ENCODE measurements at places on chromosomes 16 and 17.

- no peak for DNase-seq
Measured at GRCh38 chr17:48294020-48294805, 135.8 kb downstream of the SKAP1 start.

- no peak for DNase-seq
Measured at GRCh38 chr16:30567991-30568638, 3.4 kb downstream of the ZNF688 start.

DNA sequence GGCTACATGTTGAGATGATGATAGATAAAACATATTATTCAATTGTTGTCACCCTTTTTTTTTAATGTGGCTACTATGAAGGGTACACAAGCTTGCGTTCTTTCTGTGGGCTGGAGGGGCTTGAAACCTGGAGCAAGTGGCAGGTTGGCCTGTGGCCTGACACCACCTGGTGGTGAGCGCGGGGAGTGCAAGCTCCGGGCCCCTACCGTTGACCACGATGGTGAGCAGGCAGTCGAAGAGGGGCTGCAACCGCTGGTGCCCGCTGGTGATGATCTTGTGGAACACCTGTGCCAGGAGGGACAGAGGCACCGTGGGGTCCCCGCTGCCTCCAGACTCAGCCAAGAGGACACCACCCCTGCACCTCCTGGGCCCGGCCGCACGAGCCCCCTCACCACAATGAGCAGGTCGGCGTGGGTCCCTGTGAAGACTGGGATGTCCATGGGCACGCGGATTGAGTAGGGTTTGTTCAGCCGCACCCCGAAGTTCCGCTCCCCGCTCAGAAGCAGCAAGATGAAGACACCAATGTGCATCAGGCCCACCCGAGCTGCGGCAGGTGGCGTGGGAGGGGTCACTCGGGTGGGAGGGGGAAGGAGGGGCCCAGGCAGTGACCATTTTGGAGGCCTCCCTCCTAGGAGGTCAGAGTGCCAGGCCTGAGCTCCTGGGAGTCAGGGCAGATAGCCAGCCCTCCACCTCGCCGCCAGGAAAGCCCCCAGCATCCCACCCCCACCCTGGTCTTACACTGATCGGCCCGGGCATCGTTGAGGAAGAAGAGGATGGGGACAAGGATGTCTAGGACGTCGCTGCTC lies 14.4 kb downstream of the HID1 start:
- peak; percentile 70 for DNase-seq

- no peak for DNase-seq
Measured at GRCh38 chr16:70788668-70789594, 12.0 kb downstream of the VAC14 start.

GRCh38 chr16:84246679-84247077 lies 6.9 kb upstream of the KCNG4 start:
- DNase-seq, result no peak

DNA sequence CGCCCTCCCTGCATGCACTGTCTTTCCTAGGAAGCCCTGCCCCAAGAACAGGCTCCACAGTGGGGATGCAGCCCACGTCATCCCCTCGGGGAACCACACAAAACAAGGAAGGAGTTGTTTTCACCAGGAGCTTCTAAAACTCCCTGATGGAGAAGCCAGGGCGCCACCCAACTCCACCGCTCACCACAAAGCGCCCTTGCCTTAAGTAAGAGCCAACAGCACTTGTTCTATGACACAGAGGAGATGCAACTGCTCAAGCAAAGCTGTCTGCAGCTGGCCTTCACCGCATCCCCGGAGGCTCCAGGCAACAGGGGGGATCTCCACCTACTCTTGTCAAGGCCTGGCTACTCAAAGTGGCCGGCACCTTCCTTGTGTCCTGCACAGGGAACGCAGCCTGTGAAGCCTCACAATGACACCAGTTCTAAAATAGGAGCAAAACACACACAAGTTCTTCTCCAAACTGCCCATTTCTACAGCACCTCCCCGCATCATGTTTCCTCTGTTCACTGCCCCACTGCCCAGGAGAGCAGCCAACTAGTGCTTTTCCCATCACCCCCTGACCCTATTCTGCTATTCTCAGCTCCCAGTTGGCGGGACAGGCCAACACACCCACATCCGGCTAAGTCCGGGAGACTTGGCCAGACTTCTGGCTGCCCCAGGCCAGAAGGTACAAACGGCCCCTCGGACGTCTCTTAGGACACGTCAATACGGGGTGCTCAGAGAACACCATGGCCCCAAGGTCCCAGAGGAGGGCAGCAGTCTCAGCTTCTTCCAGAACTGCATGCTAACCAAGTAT lies 24.2 kb downstream of the MPG start:
- no peak for DNase-seq
